NCI-H2081 treated with DMSO at 0.1 percent for 48 hours (cell line): ENCODE measurements at places on chromosomes 7 and 10.
A peak's percentile ranks its signal among the peaks of the same experiment; 100 is the strongest.

- no peak for DNase-seq
Observed at GRCh38 chr7:114857605-114858004, 64.3 kb upstream of the MDFIC start.

GRCh38 chr10:15385552-15386455 is 14.7 kb upstream of the FAM171A1 start:
- no peak for DNase-seq

DNA sequence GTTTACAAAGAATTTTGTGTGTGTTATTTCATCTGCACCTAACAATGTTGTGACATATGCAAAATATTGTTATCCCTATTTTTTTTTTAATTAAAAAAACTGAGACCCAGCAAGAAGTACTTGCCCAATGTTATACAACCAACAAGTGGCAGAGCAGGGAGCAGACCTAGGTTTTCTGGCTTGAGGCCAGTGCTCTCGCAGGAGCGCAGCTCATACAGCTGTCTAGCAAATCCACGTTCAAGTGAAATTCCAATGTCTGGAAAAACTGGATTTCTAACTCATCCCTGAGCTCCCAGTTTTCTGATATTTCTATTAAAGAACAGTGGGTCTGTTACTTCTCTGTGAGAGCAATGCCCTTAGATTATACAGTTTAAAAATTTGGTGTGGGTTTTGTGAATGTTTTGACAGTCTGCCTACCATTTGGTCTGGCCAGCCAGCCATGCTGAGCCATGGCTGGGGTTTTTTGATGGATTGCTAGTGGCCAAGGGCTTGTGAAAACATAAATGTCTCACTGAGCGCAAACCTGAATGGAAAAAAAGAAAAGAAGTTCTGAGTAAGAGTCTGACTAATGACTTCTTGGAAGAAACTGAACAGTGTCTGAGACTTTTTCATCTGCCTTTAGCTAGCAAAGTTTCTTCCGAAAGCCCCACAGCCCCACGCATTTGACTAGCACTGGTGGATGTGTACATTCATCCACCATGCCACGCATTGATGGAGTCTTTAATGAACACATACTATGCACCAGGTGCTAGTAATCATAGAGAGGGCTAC is 15.4 kb upstream of the PRF1 start:
- DNase-seq: no peak

DNA sequence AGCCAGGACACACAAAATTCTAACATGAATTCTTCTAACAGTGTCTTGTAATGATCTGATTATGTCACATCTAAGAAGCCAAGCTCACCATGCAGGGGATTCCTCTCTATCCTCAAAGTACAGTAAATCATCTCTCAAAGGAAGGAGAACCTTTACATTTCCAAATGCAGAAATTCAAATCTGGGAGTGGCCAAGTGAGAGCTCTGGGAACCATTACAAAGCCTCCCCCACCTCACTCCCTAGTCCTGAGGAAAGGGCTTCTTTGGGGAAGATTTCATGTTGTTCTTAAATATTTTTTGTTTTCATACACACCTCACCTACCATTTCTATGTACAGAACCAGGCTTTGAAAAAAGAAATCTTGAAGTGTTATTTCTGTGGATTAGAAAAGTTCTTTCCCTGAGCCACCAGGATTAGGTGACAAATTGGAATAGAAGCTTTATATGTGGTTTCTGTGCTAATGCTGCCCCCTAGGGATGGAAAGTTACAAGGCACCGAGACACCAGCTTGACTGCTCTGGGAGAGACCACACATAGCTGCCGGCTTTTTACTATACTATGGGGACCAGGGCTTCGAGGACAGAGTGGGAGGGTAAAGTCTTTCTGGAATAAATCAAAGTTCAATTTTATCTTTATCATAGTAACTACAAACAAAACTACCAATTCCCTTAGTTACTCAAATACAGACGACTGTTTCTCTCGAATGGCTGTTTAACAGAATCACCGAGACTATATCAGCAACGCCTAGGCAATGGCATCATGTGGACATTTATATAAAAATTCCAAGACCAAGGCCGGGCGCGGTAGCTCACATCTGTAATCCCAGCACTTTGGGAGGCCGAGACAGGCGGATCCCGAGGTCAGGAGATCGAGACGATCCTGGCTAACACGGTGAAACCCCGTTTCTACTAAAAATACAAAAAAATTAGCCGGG is 116.1 kb downstream of the RNF216 start:
- peak; percentile 57 for DNase-seq
